ENCODE measurements at places on chromosomes 7 and 10. TPM values are rescaled to one million over a fixed set of nuclear protein-coding genes. Genes with fewer than 3 reads are reported as not detected.

DNA sequence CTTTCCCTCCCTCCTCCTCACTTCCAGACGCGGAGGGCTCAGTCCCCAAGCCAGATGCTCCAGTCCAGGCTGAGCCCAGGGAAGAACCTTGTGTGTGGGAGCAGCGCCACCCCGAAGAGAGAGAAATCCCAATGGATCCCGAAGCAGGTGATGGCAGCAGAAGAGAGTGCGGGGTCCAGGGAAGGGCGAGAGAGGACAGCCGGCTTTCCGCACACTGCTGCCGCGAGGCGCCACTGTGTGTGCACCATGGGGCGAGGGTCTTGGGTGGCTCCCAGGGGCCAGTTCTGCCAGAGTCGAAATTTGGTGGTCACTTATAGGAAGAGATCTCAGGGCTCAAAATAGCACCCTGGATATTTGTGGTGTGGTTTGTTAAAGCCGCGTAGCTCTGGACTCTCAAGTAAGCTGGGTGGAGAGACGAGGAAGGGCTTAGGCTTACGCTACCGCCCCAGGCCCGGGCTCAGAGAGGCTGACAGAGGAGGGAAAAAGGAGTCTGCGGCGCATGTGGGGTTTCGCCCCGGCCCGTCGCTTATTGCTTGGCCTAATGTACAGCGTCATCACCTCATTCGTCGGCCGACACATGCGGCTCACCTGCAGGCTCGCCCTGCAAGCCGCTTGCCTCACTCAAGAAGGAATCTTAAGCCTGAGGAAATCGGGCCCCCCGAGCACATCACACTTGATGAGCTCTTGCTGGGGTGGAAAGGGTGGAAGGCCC, 12.1 kb downstream of the ZNF282 start:
- no peak for DNase-seq

The BICC1 gene
- 2.5 TPM for total RNA-seq

The PRPS1L1 gene
- not detected for total RNA-seq

The DOCK4 gene
- 15.3 TPM for total RNA-seq

DNA sequence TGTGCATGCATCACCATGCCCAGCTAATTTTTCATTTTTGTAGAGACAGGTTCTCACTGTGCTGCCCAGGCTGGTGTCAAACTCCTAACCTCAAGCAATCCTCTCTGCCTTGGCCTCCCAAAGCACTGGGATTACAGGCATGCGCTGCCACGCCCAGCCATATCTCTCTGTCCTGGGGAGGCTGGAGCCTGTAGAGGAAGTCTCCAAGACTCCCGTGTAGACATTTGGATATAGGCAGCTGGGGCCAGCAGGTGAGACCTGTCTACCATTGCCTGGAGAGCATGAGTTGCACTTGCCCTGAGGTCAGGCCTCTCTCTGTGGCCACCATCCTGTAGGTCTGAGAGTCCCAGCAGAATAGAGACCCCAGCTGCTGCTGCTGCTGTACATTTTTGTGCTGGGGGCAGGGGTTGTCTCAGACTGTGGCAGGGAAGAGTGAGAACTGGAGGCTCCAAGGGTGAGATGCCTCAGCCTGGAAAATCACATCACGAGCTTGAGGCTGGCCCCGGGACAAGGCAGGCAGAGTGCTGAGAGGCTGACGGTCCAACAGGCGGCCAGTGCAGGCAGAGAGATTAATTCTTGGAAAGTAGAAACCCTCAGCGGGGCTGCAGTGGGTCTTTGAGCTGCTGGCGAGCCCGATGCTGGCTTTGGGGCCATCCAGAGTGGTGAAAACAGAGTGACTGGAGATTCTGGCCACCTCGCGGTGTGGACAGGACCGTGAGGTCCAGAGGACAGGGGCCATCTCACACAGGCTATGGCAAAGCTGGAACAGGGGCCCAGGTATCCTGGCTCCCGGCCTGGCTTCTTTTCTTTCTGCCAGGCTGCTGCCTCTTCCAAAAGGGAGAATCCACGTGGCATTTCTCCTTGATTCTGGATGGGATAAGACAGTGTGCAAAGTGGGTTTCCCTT, 60.9 kb downstream of the TMEM270 start:
- DNase-seq = no peak

GRCh38 chr7:1130021-1130990, 29.7 kb downstream of the ZFAND2A start:
- no peak for DNase-seq

DNA sequence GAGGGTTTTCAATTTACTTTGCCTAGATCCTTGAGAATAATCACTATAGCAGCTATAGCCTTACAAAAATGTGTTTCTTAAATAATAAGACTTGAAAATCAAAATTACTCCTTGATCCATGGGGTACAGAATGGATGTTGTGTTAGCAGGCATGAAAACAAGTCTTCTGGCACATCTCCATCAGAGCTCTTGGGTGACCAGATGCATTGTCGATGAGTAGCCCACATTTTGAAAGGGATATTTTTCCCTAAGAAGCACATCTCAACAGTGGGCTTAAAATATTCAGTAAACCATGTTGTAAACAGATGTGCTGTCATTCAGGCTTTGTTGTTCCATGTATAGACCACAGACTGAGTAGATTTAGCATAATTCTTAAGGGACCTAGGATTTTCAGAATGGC, 827.8 kb downstream of the GRM8 start:
- no peak for DNase-seq

GRCh38 chr10:35224045-35224740, 97.5 kb downstream of the CREM start:
- no peak for DNase-seq

GRCh38 chr7:151211155-151211772, 976 bp upstream of the H2BK1 start:
- DNase-seq = no peak

GRCh38 chr10:74292871-74293427, 141.9 kb downstream of the ADK start:
- no peak for DNase-seq

- no peak for DNase-seq
These were observed 287.2 kb upstream of the GHITM start for GRCh38 chr10:83852146-83852545.

DNA sequence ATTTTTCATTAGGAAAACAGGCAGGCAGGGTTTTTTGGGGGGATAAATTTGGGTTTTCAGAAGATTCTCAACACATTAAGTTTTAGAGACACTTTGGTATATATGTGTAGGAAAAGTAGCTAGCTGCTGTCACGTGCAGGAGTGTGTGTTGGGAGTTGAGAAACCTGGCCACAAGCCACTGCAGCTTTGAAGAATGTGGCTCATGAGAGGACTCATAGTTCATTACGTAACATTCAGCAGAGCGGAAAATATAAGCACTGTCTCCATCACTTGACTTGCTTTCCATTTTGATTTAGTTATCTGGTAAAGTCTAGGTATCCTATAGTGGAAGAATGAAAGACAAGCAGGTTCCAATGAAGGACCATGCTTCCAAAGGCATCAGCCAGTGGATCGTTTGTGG, 31.2 kb downstream of the SMNDC1 start:
- no peak for DNase-seq

The AASS gene
- total RNA-seq = 82.0 TPM

GRCh38 chr7:112654322-112655216, 135.6 kb downstream of the TMEM168 start:
- no peak for DNase-seq

- no peak for DNase-seq
These were observed 22.8 kb upstream of the TARP start for GRCh38 chr7:38296059-38296857.

The ZNF365 gene
- 1.1 TPM for total RNA-seq

GRCh38 chr7:64999165-65000004, 7.1 kb downstream of the ERV3-1 start:
- DNase-seq = no peak

The PKD1L1 gene
- total RNA-seq = 0.11 TPM

The SH2D4B gene
- total RNA-seq = 0.09 TPM

GRCh38 chr7:155752756-155753445, 59.4 kb downstream of the SHH start:
- DNase-seq = no peak

The CALML5 gene
- not detected for total RNA-seq

- peak; percentile 44 for DNase-seq
These were observed 26.2 kb downstream of the ABLIM1 start for GRCh38 chr10:114631666-114632417.

DNA sequence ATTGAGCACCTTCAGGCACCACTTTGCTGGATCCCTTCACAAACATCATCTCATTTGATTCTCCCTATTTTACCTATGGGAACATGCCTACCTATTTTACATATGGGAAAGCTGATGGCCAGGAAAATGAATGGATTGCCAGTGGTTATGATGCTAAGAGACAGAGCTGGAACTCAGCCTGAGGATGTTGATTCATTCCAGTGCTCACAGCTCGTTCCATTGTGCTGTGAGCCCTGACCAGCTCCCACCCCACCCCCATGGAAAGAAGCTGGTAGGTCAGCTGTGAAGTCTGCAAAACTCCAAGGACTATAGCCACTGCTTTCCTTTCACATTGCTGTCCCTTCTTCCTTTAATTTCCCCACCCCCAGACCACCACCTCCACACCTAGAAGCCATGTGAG, 9.6 kb downstream of the UBTD1 start:
- no peak for DNase-seq

GRCh38 chr7:27254625-27255024, 12.0 kb downstream of the EVX1 start:
- no peak for DNase-seq
